ENCODE measurements at places on chromosomes 16 and 17. TPM values are rescaled to one million over a fixed set of nuclear protein-coding genes. Genes with fewer than 3 reads are reported as not detected.

DNA sequence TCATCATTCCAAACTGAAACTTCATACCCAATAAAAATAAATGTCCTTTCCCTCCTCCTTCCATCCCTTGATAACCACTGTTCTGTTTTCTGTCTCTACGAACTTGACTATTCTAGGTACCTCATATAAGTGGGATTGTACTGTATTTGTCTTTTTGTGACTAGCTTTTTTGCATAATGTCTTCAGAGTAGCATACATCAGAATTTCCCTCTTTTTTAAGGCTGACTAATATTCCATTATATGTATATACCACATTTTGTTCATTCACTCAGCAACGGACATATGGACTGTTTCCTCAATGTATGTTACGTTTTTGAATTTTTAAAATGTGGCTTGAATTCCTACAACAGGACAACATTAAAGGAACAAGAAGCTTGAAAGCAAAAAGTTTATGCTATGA is 1.5 kb upstream of the NUFIP2 start:
- no peak for DNase-seq

DNA sequence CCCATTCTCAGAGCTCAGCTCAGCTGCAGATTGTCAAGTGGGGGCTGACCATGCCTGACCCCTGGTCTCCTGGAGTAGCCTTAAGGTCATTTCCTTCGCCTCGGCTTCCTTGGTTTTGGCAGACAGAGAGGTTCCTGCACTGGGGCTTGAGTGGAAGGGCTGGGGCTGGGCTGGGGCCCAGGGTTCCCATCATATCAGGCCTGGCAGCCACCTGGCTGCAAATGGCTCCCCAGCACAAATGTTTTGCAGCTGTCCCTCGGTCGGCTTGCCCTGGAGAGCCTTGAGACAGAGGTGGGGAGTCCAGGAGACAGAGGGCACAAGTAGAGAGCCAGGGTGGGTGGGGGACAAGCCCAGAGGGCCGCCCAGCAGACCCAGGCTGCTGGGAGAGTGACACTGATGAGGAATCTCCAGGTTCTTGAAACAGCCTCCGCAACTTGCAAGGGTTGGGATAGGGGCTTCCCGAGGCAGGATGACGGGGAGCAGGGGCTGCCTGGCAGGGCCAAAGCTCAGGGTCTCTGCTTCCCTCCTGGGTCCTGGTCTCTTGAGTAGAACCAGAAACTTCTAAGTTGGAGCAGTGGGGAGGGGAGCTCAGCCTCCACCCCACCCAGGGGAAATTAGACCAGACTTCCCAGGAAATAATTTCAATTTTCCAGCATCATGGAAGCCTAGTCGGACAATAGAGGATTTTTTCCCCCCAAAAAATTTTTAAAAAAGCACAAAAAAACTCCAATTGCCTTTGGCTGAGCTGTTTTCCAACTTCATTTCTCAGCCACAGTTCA is 19.3 kb downstream of the IGFBP4 start:
- DNase-seq, result no peak

DNA sequence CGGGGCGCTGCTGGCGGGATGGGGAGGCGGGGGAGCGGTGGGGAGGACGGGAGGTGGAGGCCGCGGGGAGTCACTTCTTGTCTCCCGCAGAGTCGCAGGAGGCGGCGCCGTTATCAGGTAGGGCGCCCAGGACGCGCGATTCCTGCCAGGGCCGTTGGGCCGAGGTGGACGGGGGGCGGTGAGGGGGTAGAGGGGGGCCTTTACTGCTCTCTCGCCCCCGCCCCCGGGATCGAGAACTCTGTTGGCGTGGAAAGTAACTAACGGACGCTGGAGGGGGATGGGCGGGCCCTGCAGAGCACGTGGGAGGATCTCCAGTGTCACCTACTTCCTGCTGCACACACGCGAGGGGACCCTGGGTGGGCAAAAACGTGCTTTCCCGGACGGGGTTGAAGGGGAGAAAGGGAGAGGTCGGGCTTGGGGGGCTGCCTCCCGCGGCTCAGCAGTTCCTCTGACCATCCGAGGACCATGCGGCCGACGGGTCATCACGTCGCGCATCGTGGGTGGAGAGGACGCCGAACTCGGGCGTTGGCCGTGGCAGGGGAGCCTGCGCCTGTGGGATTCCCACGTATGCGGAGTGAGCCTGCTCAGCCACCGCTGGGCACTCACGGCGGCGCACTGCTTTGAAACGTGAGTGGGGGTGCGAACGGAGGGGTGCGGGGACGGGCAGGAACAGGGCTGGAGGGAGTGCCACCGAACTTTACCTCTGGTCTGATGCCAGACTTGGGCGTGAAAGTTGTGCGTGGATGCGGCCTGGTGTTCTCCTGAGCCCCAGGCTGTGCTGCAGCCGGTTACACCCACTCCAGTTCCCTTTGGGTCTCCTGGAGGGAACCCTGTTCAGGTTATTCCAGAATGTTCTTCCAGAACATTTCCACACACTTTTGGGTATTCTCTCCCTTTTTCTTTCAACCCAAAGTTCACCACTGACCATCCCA is 569 bp downstream of the PRSS21 start:
- DNase-seq, result no peak

DNA sequence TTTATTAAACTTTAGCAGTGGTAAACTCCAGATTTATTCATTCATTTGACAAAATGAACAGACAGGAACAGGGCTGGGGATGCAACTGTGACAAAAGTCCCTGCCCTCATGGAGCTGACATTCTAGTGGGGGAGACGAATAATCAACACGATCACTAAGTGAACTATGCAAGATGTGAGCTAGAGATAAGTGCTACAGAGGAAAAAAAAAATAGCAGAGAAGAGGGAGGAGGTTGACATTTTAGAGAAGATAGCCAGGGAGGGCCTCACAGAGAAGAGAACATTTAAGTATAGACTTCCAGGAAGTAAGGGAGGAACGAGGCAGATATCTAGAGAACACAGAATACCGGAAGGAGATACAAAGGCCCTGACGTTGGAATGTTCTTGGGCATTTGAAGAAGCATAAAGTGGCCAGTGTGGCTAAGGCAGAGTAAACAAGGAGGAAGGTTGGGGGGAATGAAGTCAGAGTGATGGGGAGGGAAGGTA is 17.9 kb upstream of the AP1G1 start:
- no peak for DNase-seq

DNA sequence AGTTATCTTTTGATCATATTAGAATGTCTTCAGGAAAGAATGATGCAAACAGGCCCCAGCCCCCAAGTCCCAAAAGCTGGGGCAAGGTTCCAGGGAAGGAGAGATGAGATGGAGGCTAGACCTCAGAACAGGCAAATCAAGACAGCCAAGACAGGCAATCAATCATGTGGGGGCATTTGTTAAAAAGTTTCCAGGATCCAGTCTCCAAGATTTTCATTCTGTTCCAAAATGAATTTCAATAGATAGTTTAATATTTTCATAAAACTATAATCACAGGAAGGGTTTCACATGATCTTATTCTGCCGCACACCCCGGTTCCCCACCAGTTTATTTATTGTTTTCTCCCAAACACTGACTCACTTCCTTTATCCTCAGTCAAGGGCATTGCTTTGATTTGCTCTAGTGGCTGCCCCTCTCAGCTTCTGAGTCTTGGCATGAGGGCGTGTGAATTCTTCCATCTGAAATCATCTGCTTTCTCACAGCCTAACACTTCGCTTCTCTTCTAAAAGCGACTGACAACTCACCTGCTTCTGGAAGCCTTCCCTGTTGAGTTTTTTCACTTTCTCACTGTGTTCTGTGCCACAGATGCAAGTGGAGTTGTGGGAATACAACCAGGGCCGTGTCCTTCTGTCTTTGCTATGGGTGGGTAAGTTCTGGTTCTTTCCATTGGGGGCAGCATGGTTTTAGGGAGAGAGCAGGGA is 12.2 kb upstream of the TERF2 start:
- DNase-seq, result no peak

DNA sequence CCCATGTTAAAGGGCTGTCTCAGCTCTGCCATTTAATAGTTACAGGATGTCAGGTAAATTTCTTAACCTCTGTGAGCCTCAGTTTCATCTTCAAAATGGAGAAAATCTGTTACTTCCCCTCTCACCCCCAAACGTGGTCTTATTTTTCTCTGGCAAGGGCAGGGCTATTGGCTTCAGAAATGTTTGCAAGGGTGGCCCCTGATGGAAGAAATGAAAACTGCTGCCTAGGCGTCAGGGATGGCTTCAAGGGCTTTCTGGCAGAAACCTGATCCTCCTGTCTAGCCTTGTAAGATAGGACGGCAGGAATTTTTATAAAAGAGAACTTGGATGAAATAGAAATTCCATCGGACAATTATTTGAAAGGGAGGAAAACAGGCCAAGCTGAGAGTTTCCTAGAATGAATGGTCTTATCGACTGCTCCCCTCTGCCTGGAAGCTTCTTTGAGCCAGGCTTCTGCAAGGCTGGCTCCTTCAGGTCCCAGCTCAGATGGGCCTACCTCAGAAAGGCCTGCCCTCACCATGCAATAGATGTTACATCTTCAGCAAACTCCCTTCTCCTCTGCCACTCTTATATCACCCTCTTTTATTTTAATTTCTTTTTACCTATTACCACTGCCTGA is 43.0 kb upstream of the TANGO6 start:
- peak; percentile 84 for DNase-seq

- DNase-seq, result no peak
Observed at GRCh38 chr17:74351552-74352210, 10.0 kb downstream of the BTBD17 start.

DNA sequence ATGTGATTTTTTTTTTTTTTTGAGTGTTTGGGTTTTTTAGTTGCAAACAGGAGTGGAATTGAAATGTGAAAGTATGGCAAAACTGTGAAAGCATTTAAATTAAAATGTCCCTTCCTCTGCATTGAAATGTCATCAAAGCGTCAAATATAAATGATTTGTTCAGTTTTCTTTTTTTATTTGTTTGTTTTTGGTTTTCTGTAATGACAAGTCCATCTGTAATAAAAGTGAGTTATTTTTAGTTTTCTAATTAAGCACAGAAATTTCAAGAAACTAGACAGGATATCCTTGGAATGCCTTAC is 1.9 kb upstream of the TOB1 start:
- DNase-seq, result no peak

- no peak for DNase-seq
Observed at GRCh38 chr17:48576479-48577309, 1.5 kb downstream of the HOXB4 start.

DNA sequence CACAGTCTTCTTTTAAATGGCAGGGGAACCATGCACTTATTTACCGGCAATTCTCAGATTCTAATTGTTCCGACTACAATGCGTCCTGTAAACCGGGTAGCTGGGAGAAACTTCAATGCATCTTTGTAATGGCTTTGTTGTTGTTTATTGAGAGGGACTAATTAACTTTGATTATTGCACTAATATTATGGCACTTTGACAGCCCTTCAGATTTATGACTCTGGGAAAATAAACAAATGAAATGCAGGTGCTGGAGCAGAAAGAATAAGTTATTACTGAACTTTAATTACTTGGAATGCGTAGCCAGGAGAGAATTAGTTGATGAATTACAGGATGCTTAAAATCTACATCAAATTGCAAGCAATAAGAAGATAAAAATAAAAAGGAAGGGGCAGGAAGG is 77.0 kb downstream of the WWOX start:
- no peak for DNase-seq

DNA sequence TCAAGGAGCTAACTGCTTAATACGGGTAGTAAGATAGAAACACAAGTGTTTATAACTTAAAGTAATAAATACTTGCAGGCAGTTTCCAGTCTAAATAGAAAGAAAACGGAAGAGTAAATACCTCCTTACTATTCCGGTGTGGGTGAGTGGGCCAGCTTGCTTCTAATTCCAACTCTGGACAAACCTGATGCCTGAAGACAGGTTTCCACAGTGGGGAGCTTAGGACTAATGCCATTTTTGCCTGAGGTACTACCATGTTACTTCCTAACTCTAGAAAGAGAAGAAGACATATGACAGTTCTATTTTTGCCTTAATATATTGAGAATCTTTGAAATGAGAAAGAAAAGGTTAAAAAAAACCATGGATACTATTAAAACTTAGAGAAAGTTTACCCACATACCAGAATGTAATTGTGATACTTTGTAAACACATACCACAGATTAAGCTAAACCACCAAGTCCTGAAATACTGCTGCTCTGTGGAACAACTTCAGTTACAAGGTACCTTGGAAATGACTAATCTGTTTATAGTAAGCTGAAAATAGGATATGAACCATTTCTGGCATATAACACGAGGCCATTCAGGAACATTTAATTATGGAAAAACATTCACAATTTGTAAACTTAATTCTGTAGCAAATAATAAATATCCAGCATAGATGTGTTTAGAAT is 70.2 kb downstream of the ZZEF1 start:
- DNase-seq, result no peak

- DNase-seq, result no peak
Observed at GRCh38 chr16:72021043-72021442, 12.5 kb downstream of the DHODH start.

DNA sequence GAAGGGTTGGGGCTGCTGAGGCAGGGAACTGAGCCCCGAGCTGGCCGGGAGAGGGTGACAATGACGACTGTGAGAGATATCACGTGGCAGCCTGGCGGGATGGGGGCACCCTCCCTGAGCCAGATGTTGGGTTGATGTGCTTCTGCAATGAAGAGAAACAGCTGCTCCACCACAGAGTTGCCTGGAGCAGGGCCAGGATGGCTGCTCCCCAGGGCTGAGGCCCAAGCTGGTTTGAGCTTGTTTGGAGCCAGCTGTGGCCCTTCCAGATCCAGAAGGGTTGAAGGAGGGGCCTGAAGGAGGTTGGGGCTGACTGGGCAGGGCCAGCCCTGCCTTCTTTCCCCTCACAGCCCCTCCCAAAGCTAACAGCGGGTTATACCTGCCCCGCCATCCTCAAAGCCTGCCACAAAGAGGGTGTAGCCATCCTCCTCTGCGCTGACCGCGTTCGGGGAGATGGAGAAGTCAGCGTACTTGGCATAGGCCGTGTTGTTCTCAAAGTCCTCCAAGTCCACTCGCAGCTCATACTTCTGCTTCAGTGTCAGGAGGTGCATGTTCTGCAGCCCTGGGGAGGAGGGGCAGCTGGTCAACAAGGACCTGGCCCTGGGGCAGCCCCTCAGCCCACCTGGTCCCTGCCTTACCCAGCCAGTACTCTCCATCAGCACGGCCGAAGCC is 2.1 kb downstream of the MFAP4 start:
- DNase-seq, result peak; percentile 95

DNA sequence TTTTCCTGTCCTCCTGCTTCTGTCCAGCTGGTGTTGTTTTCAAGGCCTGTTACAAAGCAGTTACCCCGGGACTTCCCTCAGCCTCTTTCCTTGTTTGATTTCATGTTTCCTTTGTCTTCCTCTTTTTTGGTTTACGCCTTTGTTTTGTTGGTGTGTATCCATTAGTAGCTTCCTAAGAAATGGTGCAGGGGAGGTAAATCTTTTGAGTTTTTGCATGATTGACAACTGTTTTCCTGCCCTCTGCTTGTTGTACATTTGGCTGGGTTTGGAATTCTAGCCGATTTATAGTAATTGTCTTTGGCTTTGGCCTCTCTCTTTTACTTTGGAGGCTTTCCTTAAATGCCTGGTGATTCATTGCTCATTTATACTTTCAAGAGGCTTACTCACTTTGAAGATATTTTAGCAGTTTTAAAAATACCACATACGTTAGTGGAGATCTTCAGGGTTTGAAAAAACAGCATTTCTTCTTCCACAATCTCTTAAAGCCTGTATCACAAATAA is 32.8 kb downstream of the DNAH2 start:
- DNase-seq, result no peak

GRCh38 chr17:73387746-73388577 is 76.2 kb upstream of the CDC42EP4 start:
- peak; percentile 65 for DNase-seq

- DNase-seq, result no peak
Observed at GRCh38 chr16:13995194-13995593, 75.2 kb downstream of the ERCC4 start.

FHOD1 gene
- total RNA-seq, result 132 TPM

FOXN1 gene
- 0.29 TPM for total RNA-seq

CCL16 gene
- not detected for total RNA-seq

EVPL gene
- total RNA-seq, result 29.1 TPM
